ENCODE measurements at places on chromosomes 6 and 20.

- peak; percentile 32 for DNase-seq
- H3K27ac ChIP-seq = peak overlapping the region; percentile 97
- H3K27me3 ChIP-seq = no peaks in the 10 kb centered on the region
- peaks cover 31% of the 10 kb centered on the region for H3K4me1 ChIP-seq
- H3K4me3 ChIP-seq = peak overlapping the region; percentile 90
Measured at GRCh38 chr6:36593569-36594028, 563 bp upstream of the SRSF3 start.

- peaks cover 6% of the 10 kb centered on the region for H3K36me3 ChIP-seq
- no peak for DNase-seq
- H3K4me3 ChIP-seq = no peak overlapping the region
- no peak overlapping the region for H3K27ac ChIP-seq
Measured at GRCh38 chr6:7264041-7264440, 49.0 kb downstream of the SSR1 start.

DNA sequence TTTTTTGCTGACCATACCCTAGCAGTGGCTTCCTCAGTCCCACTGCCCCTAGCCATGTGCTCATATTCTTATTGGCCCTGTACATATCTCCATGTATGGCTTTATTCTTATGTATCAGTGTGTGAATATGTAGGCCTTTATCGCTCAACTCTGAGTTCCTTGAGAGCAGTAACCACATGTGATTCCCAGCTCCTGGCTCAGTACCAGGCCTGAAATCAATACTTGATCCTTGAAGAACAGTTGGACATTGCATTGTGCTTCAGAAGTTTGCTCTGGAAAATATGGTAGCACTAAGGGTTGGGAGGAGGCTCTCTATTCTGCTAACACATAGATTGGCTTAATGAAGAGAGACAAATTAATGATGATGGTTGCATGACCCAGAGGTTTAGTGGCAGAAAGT is 118.8 kb upstream of the FERMT1 start:
- no peaks in the 10 kb centered on the region for H3K36me3 ChIP-seq
- no peak for DNase-seq
- H3K4me1 ChIP-seq = no peaks in the 10 kb centered on the region

DNA sequence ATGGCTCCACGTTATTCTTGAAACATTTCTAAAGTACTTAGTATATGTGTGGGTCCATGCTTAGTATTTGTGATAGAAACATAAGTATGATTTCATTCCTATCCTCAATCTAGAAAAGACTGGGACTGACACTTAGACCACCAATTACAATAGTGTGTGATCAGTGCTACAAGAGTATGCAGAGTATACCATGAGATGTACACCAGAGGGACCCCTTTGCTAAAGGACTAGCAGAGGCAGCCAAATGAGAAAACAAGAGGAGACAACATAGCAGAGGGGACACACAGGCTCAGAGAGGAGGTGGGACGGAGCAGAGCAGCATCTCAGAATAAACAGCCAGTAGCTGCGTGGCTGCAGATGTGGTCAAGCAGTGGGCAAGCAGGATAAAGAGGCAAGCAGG is 21.0 kb downstream of the RMND1 start:
- H3K27me3 ChIP-seq = no peaks in the 10 kb centered on the region
- H3K4me1 ChIP-seq = peaks cover 6% of the 10 kb centered on the region
- DNase-seq = no peak
- peak overlapping the region; percentile 80 for H3K27ac ChIP-seq
- no peak overlapping the region for H3K4me3 ChIP-seq

GRCh38 chr20:57070296-57070695 is 196.1 kb downstream of the BMP7 start:
- H3K27me3 ChIP-seq = peaks cover 61% of the 10 kb centered on the region
- H3K4me3 ChIP-seq = no peak overlapping the region
- H3K4me1 ChIP-seq = peaks cover 6% of the 10 kb centered on the region
- no peak for DNase-seq

DNA sequence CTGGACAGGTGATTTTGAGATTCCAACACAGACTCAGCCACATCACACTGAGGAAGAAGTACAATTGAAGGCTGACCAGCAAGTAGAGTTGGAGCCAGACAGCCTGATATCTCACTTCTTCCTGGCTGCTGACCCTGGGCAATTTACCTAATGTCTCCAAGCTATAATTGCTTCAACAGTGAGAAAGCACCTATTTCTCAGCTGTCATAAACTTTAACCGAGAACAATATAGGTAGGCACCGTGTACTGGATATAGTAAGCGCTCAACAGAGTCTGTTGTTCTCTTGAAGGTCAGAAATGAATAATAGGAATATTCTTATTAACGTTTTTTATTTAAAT is 28.3 kb downstream of the STX7 start:
- H3K27ac ChIP-seq = no peak overlapping the region
- peaks cover 16% of the 10 kb centered on the region for H3K4me1 ChIP-seq
- no peaks in the 10 kb centered on the region for H3K36me3 ChIP-seq
- no peak for DNase-seq
- H3K4me3 ChIP-seq = no peak overlapping the region

DNA sequence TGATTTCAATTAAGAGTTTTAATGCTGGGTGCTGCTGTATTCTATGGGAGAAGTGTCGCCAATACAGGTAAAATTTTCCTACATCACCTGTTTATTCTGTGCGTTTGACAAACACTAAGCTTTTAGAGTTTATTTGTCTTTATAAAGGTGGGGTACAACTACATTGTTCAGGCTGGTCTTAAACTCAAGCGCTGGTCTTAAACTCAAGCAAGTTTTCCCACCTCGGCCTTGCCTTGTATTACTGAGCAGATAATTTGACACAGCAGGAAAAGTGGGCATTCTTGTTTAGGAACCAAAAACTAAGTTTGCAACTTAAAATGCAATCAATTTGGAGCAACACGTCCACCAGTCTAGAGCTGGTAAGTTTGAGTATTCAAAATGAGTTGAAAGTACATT is 112.9 kb upstream of the BTN3A2 start:
- peaks cover 30% of the 10 kb centered on the region for H3K4me1 ChIP-seq
- H3K36me3 ChIP-seq = no peaks in the 10 kb centered on the region
- H3K27ac ChIP-seq = peak overlapping the region; percentile 93
- H3K4me3 ChIP-seq = peak overlapping the region; percentile 96
- DNase-seq = no peak
- no peaks in the 10 kb centered on the region for H3K27me3 ChIP-seq

GRCh38 chr20:37102571-37102970 is 6.8 kb upstream of the RBL1 start:
- no peaks in the 10 kb centered on the region for H3K4me1 ChIP-seq
- no peak overlapping the region for H3K27ac ChIP-seq
- H3K27me3 ChIP-seq = no peaks in the 10 kb centered on the region
- H3K36me3 ChIP-seq = no peaks in the 10 kb centered on the region
- no peak overlapping the region for H3K4me3 ChIP-seq
- DNase-seq = no peak

- DNase-seq = no peak
- H3K36me3 ChIP-seq = peaks cover 3% of the 10 kb centered on the region
- H3K4me3 ChIP-seq = no peak overlapping the region
- peak overlapping the region; percentile 79 for H3K27ac ChIP-seq
Measured at GRCh38 chr6:36975231-36976006, 10.6 kb downstream of the MTCH1 start.

GRCh38 chr6:162290846-162291465 is 436.6 kb downstream of the PRKN start:
- DNase-seq = no peak
- no peaks in the 10 kb centered on the region for H3K36me3 ChIP-seq
- no peaks in the 10 kb centered on the region for H3K27me3 ChIP-seq

DNA sequence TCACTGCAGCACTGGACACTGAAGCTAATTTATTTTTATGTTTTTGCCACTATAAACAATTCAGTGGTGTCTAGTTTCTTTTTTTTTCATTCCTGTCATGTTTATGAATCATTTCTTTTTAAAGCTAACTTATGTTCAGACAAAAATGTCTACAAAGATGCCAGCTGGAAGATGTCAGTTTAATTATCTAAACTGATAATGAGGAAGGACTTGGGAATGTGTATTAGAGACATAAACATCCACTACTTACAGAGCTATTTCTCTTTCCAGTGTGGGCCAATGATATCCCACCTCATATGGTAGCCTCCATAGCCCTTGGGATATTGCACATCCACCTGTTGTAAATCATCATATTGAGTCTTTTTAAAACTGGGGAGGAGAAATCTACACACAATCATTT is 132.1 kb upstream of the FAM184A start:
- H3K4me3 ChIP-seq = no peak overlapping the region
- DNase-seq = no peak
- H3K4me1 ChIP-seq = peaks cover 15% of the 10 kb centered on the region
- H3K36me3 ChIP-seq = peaks cover 2% of the 10 kb centered on the region

DNA sequence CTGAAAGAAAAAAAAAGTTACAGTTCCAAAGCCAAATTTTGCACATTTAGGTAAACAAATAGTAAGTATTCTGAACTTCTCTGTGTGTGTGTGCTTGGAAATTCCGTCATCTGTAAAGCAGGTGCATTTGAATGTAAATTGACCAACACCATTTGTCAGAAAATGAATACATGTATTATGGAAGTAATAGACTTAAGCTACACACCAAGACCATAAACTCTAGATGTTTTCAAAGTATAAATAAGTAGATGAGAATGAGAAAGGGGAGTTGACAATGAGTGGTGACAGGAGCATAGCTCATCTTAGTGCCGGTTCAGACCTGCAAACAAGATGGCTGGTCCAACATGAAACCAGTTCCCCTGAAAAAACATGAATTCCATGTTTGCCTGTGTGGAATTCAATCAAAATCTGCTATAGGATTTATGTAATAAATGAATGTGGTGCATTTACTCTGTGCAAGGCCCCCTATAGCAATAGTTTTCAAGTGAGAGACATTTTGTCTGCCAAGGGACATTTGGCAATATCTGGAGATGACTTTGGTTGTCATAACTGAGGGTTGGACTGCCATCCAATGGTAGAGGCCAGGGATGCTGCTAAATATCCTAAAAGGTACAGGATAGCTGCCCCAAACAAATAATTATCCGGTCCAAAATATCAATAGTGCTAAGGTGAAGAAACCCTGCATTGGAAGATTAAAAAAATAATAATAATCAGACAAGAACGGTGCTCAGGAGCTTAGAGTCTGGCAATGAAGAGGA is 11.0 kb upstream of the FILIP1 start:
- H3K27ac ChIP-seq = no peak overlapping the region
- DNase-seq = no peak
- no peaks in the 10 kb centered on the region for H3K27me3 ChIP-seq
- H3K4me3 ChIP-seq = no peak overlapping the region
- H3K36me3 ChIP-seq = no peaks in the 10 kb centered on the region

- DNase-seq = no peak
- H3K4me1 ChIP-seq = peaks cover 4% of the 10 kb centered on the region
- H3K36me3 ChIP-seq = peaks cover 10% of the 10 kb centered on the region
- H3K4me3 ChIP-seq = no peak overlapping the region
- H3K27me3 ChIP-seq = no peaks in the 10 kb centered on the region
Measured at GRCh38 chr6:131597446-131597845, 24.4 kb downstream of the ARG1 start.

- H3K27me3 ChIP-seq = no peaks in the 10 kb centered on the region
- H3K4me1 ChIP-seq = peaks cover 19% of the 10 kb centered on the region
- peak within 1 kb of the TSS; percentile 98 for H3K4me3 ChIP-seq
- H3K36me3 ChIP-seq = peaks cover 5% of the 10 kb centered on the region
Measured at GRCh38 chr6:89145956-89146717, at the start of gene PM20D2. Gene PM20D2 (plus strand): TSS chr6:89146055. CDS start chr6:89146145, 90 bp downstream.

GRCh38 chr6:3875486-3875885 is 26.3 kb downstream of the FAM50B start:
- no peak overlapping the region for H3K27ac ChIP-seq
- H3K36me3 ChIP-seq = no peaks in the 10 kb centered on the region
- no peak overlapping the region for H3K4me3 ChIP-seq
- no peaks in the 10 kb centered on the region for H3K27me3 ChIP-seq

- H3K36me3 ChIP-seq = no peaks in the 10 kb centered on the region
- H3K27me3 ChIP-seq = no peaks in the 10 kb centered on the region
- H3K4me1 ChIP-seq = no peaks in the 10 kb centered on the region
- DNase-seq = no peak
Measured at GRCh38 chr20:61673152-61673847, 392.4 kb downstream of the TAF4 start.

- no peak for DNase-seq
- H3K4me3 ChIP-seq = no peak overlapping the region
- peaks cover 71% of the 10 kb centered on the region for H3K27me3 ChIP-seq
- H3K4me1 ChIP-seq = peaks cover 10% of the 10 kb centered on the region
- H3K27ac ChIP-seq = no peak overlapping the region
Measured at GRCh38 chr20:3679749-3680700, 1.8 kb downstream of the ADAM33 start.

- no peak overlapping the region for H3K27ac ChIP-seq
- no peak overlapping the region for H3K4me3 ChIP-seq
- H3K4me1 ChIP-seq = peaks cover 19% of the 10 kb centered on the region
- peaks cover 20% of the 10 kb centered on the region for H3K27me3 ChIP-seq
- DNase-seq = no peak
Measured at GRCh38 chr6:137910424-137910834, 43.4 kb downstream of the TNFAIP3 start.

GRCh38 chr6:134267917-134268361 is 50.0 kb downstream of the SGK1 start:
- H3K27me3 ChIP-seq = no peaks in the 10 kb centered on the region
- no peak overlapping the region for H3K4me3 ChIP-seq
- no peak for DNase-seq
- no peak overlapping the region for H3K27ac ChIP-seq
- peaks cover 4% of the 10 kb centered on the region for H3K4me1 ChIP-seq

DNA sequence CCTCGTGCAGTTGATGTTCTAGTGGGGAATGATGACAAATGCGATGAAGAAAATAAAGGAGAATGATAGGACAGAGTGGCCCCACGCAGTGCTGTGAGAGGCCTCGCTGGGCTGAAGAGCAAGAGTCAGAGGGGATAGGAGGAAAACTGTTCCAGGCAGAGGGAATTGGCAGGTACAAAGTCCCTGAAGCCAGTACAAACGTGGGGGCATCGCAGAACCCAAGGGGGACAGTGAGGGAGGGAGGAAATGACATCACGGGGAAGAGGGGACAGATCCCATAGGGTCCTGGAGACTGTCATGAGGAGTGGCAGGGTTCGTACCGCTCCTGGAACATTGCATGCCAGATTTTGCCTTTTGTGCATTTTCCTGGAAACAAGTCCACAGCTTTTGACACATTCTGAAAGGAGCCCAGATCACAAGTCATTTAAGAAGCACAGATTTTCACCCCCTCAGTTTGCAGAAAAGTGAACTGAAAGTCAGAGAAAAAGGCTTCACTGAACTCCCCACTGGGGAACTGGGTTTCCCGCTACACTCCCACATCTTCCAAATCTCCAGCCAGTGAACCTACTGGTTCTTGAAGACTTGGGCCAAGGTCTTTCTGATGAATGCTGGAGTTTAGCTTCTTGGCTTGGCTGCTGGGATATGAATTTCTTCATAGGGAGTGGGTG is 77.0 kb downstream of the SULF2 start:
- no peak for DNase-seq
- H3K4me3 ChIP-seq = no peak overlapping the region
